ENCODE measurements at places on chromosomes 16 and 17.
A peak's percentile ranks its signal among the peaks of the same experiment; 100 is the strongest.

- peak; percentile 80 for DNase-seq
These were observed 43.0 kb upstream of the ZNF750 start for GRCh38 chr17:82882715-82883418.

DNA sequence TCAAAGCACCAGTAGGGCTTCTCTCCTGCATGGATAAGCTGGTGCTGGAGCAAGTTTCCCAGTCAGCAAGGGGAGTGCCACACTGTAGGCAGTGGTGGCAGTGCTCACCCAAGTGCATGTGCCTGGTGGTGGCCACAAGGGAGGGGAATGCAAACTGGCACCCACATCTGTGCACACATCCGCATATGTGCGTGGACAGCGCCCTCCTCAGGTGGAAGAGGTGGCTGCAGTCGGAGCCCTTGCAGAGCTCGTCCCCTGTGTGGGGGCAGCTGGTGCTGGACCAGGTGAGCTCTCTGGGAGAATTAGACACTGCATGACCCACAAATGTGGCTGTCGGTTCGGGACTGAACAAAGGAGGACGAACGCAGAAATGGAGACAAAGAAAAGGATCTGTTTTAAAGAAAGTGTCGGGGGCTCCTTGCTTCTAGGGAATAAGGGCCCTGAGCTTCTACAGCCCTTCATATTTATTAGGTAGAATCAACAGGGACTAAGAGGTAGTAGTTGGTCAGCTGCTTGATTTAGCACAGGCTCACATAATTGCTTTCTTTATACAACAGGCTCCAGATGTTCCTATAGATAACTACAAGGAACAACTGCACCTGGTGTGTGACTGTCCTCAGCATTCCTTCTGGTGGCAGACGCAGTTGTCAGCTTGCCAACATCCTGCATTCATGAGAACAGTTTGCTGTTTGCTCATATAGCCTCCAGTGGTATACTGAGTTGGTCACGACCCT lies 5.3 kb upstream of the ZNF689 start:
- DNase-seq = peak; percentile 41

DNA sequence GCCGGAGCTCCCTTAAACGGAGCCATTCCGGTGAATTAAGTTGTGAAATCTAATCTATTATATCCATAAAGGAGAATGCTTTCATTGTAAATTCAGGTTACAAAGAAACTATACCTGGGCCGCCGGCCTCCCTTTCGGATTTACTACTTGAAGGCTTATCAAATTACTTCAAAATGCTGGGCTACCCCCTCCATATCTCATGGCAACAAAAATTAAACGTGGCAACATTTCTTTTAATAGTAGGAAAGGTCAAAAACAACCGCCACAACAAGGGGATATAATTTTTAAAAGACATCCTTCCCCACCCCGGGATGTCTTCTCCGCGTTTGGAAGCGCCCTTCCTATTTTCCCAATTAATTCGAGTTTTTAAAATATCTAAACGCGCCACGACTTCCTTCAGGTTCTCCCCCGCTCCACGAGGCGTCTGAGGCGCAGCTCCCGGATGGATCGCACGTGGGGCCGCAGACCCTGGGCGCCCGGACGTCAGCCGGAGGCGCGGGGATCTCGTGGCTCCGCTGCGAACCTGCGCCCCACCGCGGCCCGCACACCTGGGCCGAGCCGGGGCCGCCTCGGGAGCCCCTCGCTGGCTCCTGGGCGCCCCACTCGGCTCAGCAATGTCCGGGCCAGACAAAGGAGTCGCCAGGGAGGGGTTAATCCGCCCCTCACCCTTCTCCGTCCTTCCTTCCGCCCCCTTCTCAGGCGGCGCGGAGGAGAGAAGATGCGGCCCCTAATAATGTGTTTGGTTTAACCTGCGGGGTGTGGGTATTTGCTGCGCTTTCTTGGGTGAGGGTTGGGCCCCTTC lies 47.4 kb upstream of the SLC38A10 start:
- peak; percentile 11 for DNase-seq

GRCh38 chr16:14356064-14356463 lies 274.0 kb downstream of the PARN start:
- DNase-seq = no peak

DNA sequence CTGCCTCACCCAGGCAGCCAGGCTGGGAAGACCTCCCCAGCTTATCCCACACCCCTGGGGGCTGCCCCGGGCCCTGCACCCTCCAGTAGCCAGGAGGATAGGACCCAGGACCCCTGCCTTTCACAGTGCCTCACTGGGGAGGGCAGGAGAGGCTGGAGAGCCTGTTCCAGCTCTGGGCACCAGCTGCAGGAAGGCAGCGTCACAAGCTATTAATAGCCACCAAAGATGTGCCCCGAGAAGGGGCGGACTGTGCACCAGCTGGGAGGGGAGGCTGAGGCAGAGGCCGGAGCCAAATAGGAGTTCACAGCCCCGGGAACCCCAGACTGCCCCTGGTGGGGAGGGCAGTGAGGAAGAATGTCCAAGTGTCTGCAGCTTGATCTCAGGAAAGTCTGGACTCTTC lies 8.8 kb downstream of the SBK1 start:
- no peak for DNase-seq

- no peak for DNase-seq
These were observed 126.4 kb downstream of the SALL1 start for GRCh38 chr16:51024703-51025102.

DNA sequence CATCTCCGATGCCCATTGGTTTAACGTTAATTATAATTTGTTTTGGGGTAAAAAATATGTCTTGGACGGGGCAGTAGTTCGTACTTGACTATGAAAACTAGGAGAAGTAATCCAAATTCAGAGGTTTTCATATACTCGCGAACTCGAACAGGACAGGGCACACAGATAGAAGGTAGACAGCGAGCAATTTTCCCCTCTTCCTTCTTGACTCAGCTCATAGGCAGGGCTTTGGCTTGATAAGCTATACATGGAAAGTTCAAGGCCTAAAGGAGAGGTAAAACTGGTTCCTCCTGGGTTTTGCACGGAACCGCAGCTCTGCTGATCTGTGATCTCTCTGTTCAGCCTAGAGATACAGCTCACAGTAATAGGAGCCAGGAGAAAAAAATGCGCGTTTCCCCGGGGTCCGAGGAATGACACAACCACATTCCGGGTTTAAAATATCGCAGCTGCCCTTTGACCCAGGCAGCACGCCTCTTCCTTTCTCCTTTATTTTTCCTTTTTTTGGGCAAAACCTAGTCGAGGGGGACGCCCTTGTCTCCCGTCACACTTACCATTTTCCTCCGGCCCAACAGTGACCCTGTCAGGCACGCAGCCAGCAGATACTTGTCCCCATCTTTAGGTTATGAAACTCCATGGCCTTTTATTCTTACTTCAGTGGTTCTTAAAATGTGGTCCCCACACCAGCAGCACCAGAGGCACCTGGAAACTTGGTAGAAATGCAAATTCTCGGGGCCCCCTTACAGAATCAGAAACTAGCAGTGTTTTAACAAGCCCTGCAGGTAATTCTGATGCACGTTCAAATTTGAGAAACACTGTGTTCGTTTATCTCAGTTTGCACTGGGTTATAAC lies 1.7 kb upstream of the LASP1 start:
- DNase-seq = no peak

GRCh38 chr16:79897104-79897452 lies 296.5 kb upstream of the MAF start:
- DNase-seq = no peak

DNA sequence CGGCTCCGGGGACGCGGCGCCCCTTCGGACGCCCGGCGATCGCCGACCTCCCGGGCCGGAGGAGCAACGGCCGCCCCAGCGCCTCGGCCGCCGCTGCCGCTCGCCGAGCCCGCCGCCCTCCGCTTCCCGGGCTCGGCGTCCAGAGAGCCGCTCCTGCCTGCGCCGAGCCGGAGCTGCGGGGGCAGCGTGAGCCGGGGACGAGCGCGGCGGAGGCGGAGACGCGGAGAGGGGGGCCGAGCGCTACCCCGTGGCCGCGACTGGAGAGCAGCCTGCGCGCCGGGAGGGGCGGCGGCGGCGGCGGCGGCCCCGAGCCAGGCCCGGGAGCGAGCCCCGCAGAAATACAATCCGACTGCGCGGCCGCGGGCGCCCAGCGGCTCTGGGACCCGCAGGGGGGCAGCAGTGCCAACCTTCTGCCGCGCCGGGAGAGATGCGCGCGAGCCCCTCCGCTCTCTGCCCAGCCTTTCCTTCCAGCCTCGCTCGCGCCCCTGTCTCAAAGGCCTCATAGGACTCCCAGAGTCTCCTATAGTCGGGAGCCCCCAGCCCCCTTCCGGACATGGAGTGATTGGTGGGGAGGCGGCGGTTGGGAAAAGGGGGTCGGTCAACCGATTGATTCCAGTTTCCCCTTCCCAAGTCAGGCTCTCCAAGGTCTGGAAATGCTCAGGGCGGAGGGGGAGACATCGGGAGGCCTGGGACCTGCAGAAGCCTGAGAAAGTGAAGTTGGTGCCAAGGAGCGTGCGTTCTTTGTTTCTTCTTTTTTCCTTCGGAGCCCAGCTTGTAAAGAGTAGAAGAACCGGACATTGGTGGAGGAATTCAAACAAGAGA lies 1.0 kb upstream of the SDK2 start:
- DNase-seq = no peak

DNA sequence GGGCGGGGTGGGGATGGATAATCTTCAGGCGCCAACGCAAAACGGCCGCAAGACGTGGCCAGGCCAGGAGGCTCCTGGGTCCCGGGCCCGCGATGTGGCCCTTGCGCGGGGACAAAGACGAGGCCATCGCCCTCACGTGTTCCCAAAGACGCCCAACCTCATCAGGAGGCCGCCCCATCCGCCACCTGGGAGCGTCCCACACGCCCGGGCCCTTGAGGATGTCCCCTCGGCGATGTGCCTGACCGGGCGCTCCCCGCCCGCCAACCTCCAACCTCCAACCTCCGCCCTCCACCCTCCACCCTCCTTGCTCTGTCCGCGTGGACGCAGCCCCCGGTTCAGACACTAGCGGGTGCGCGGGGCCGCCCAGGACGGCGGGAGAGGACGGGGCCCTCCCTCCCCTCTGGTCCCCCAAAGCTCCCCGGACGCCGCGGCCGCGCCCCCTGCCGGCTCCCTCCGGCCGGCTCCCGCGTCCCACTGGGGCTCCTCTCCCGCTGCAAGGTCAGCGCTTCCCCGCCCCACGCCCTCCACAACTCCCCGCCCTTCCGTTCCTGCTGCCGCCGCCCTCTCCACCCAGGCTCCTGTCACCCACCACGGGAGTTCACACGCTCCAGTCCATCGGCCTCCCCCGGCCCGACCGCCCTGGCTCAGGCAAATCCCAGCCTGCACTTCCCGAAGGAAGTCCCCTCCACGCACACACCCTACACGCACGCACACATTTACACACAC lies 250.8 kb upstream of the RPL38 start:
- peak; percentile 33 for DNase-seq

GRCh38 chr17:71315568-71315967 lies 805.3 kb upstream of the SOX9 start:
- no peak for DNase-seq

- DNase-seq = no peak
These were observed 47.0 kb downstream of the SKAP1 start for GRCh38 chr17:48382989-48383388.

- peak; percentile 16 for DNase-seq
These were observed 126.6 kb downstream of the TMEM132E start for GRCh38 chr17:34706029-34706428.

DNA sequence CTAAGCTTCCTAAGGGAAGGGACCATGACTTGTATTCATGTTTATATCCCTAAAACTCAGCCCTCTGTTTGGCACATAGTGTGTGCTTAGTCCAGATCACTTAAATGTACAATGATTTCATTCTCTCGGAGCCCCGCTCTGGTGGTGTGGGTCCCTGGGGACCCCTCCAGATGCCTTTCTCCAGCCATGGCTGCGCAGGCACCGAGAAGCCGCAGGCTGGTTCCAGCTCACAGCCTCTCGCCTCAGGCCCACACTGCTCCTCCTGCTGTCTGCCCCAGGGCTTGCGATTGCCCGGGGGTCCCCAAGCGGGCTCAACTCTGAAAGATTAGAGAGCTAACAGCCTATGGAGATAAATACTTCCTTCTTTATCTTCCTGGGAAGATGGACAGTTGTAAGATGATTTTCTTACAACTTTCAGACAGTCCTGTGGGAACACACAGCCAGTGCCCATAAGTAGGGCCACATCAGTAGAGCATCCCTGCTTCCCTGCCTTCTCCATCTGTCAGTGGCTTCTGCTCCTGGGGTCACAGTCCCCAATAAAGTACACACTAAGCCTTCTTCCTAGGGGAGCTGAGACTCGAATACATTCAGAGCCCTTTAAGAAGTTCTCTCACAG lies 66.2 kb downstream of the CENPV start:
- no peak for DNase-seq

GRCh38 chr16:78552106-78552675 lies 452.7 kb downstream of the WWOX start:
- DNase-seq = no peak

DNA sequence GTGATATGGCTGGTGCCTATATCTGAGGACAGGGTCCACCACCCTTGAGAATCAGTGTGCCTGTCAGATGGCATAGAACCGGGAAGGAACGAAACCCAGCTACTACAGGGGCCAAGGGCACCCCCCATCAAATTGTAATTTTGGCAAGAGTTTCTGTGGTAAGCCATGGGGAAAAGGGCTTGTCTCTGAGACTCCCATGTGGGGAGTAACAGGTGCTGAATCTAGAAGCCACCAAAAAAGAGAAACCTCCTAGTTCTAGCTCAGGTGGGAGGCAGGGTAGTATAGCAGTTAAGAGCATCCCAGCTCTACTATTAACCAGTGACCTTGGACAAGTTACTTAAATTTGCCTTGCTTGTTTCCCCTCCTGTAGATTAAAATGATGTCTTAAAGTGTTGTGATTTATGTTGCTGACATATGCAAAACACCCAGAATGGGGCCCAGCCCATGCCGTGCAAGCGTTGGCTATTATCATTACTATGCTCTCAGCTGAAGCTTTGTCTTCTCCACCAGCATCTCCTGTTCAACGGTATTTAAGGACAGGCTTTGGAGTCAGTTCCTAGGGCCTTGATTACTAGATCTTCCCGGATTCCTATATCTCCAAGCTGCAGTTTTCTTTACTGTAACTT lies 210.7 kb upstream of the NLRP1 start:
- no peak for DNase-seq

DNA sequence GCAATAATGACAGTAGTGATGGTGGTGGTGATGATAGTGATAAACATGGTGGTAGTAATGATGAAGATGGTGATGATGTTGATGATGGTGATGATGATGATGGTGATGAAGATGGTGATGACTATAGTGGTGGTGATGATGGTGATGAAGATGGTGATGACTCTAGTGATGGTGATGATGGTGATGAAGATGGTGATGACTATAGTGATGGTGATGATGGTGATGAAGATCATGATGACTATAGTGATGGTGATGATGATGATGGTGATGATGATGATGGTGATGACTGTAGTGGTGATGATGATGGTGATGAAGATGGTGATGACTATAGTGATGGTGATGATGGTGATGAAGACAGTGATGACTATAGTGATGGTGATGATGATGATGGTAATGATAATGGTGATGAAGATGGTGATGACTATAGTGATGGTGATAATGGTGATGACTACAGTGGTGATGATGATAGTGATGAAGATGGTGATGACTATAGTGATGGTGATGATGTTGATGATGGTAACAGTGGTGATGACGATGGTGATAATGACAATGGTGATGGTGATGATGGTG lies 35.6 kb downstream of the DYNLRB2 start:
- DNase-seq = no peak

GRCh38 chr17:36066365-36066985 lies 2.4 kb downstream of the CCL18 start:
- DNase-seq = no peak

Data from naive thymus-derived CD4-positive, alpha-beta T cell (primary cell).